ENCODE measurements at places on chromosomes 7 and 10. TPM values are rescaled to one million over a fixed set of nuclear protein-coding genes. Genes with fewer than 3 reads are reported as not detected.

The C7orf25 gene
- 11.1 TPM for total RNA-seq

The C10orf90 gene
- 3.9 TPM for total RNA-seq

The UPK3BL2 gene
- total RNA-seq = 0.54 TPM

The OLAH gene
- total RNA-seq = not detected

The SFMBT2 gene
- total RNA-seq = 2.9 TPM

The SPDYE2B gene
- total RNA-seq = not detected

The PALD1 gene
- total RNA-seq = 1.8 TPM

The CDK6 gene
- 40.8 TPM for total RNA-seq

The CFAP46 gene
- total RNA-seq = 1.4 TPM

The DPYSL4 gene
- total RNA-seq = 6.9 TPM

The GSAP gene
- total RNA-seq = 3.3 TPM

The OPALIN gene
- not detected for total RNA-seq

The CDC14C gene
- total RNA-seq = 0.22 TPM

Data from articular chondrocyte of knee joint (primary cell).